ENCODE measurements at places on chromosomes 16 and 17.

- no peak for DNase-seq
Observed at GRCh38 chr17:33234930-33235685, 58.0 kb downstream of the ASIC2 start.

DNA sequence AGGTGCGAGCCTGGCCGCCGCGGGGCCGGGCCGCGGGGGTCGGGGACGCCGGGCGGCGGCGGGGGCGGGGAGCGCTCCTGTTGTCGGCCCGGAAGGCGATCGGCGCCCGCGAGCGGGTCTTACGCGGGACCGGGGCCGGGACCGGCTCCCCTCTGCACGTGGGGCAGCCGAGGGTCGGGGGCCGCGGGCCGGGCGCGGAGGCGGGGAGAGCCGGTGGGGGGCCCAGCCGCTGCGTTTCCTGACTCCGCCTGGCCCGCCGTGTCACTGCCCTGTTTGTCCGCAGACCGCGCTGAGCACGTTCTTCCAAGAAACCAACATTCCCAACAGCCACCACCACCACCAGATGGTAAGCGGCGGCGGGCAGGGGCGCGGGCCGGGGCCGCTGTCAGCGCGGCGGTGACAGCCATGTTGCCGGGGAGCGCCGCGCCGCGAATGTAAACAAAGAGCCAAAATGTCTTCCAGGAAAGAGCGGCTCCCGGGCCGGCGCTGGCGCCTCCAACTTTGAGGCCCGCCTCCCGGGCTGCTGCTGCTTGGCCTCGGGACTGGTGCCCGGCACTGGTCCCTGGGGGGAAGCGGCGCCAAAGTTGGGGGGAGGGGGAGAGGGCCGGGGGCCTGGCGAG lies 586 bp downstream of the UBALD2 start:
- peak; percentile 65 for DNase-seq

- DNase-seq: peak; percentile 84
Observed at GRCh38 chr17:3911271-3912053, 4.8 kb downstream of the P2RX1 start.

DNA sequence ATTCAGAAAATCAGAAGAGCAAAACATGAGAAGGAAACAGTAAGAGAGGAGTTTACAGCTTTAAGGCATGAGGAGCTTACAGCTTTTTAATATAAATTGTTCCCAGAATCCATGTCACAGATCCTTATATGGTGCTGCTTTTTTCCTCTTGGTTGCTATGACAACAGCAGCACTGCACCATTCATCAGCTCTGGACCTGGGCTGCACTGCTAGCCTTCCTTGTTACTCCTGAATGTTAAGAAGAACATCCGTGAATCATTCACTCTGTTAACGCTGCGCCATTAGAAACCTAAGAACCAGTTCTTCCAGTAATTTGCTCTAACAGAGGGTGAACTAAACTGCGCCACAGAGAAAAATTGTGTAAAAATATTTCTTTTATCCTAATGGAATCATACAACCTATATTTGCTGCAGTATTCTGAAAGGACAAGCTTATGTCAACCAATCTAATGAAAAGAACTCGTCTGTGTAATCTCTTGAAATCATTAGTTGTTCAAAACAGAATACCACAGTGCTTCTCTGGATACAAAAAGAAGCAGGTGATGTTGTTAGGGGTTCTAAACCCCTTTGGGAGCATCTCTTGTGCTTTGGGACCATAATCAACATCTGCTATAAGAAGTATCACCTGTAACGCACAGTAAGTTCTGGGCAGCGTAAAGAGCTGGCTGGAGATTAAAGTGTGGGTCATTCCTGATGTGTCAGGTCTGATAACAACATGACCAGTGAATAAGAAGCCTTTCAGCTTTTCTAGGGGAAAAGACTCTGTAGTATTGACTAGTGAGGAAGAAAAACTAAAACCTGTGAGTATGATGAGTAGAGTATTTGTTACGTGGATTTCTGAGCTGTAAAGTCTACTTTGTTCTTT lies 151.2 kb downstream of the TANC2 start:
- DNase-seq: no peak

- DNase-seq: no peak
Observed at GRCh38 chr17:15083225-15083624, 181.9 kb downstream of the PMP22 start.

DNA sequence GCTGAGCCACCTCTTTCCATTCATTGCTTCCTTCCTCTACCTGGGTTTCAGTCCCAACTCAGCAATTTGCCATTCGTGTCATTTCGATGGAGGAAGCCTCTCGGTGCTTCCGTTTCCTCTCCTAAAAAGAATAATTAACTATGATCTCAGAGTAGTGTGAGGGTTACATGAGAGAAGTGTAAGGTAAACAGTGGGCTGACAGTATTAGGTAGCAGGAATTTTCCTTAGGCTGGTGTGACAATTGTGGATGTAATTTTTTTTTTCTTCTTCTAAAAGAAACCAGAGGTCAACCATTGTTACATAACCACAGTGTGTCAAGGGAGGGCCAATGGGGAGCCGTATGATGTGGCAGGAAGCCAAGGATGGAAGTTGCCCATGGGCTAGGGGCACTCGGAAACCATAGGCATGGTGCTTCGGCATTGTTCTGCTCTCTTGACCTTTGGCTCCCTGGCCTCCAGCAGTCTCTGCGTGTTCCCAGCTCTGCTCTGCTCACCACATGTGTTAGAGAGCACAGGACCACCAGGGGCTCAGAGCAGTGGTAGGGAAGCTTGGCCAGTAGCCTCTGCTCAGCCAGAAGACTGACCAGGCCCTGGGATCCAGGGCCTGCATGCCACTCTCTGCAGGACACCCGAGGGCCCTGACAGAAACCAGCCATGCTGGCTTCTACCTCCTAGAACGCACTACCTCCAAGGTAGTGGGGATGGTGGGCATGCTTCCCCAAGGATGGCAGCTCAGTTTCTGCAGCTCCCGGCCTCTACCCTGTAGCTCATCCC lies 2.0 kb upstream of the TOP2A start:
- DNase-seq: no peak

DNA sequence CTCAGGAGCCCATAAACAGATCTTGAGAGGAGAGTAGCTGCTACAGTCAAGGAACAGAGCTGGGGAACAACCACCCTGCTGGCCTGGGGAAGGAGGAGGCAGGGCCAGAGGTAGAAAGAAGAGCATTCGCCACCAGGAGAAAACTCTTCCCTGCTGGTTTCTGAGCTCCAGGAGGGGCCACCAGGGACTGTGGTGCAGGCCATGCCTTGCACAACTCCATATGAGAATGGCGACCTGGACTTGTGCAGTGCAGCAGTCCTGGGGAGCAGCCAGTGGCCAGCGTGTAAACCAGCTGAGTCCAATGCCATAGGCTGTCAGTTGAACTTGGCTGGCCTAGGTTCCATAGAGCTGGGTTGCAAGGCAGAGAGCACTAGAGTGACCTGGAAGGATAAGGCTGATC lies 11.6 kb downstream of the SLC13A2 start:
- no peak for DNase-seq

DNA sequence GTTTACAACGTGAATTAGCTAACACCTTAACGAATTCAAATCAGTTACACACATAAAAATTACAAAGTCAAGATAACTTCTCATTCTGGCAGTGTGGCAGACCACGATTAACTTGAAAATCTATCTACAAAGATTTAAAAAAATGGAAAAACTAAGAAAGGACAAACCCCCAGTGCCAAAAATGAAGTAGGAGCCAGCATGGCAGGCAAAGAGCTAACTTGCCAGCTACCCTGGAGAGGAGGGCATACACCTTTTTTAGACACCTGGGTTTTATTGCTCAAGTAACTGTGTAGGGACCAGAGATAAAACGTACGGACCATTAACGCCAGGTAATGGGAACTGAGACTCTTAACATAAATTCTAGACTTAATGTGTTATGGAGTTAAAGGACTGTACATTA lies 2.5 kb downstream of the TAF15 start:
- no peak for DNase-seq

DNA sequence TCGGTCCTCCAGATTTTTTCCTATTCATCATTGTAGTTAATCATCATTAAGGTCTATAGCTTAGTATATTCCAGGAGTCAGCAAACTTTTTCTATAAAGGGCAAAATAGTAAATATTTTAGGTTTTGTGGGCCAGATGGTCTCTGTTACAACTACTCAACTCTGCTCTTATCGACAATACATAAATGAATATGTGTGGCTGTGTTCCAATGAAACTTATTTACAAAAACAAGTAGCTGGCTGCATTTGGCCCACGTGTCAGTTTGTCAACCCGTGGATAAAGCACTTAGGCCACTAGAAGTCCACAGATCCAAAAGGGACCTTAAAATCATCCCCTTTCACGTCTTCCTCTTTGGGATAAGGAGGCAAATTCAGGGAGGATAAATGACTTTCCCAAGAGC lies 5.4 kb upstream of the HNF1B start:
- DNase-seq: no peak

Data from activated naive CD8-positive, alpha-beta T cell treated with anti-CD3 and anti-CD28 coated beads, Interleukin-2, amount 50 U/mL, for 24 hours (primary cell).